ENCODE measurements at places on chromosomes 1 and 21. TPM values are rescaled to one million over a fixed set of nuclear protein-coding genes. Genes with fewer than 3 reads are reported as not detected.

DNA sequence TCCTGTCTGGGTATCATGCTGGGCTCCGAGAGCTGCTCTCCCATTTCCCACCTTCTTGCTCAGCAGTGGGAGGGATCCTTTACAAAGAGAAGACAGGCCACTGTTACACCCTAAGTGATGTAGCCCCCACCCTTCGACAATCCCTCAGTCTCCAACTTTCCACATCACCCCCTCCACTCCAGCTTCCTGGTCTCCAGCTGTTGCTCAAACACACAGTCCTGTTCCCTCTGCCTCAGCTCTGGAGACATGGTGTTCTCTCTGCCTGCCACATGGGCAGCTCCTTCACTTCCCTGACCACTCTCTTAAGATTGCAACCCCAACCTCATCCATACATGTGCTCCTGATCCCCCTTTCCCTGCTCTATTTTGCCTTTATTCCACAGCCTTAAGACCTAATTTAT, 37.7 kb downstream of the SLC30A1 start:
- no peaks in the 10 kb centered on the region for H3K27me3 ChIP-seq
- H3K4me3 ChIP-seq = no peak overlapping the region
- DNase-seq = no peak
- no peak overlapping the region for H3K27ac ChIP-seq
- H3K36me3 ChIP-seq = no peaks in the 10 kb centered on the region
- peaks cover 19% of the 10 kb centered on the region for H3K4me1 ChIP-seq

The S100A5 gene
- total RNA-seq = not detected

The LCE2C gene
- not detected for total RNA-seq

The CFAP74 gene
- 0.63 TPM for total RNA-seq

The SLC9C2 gene
- not detected for total RNA-seq

- no peaks in the 10 kb centered on the region for H3K36me3 ChIP-seq
- peak; percentile 53 for DNase-seq
- no peak overlapping the region for H3K27ac ChIP-seq
- H3K4me1 ChIP-seq = peaks cover 4% of the 10 kb centered on the region
Observed at GRCh38 chr1:78658901-78659300, 9.3 kb downstream of the IFI44 start.

GRCh38 chr1:166378805-166379204, 212.0 kb upstream of the FAM78B start:
- DNase-seq = no peak
- no peak overlapping the region for H3K27ac ChIP-seq
- H3K36me3 ChIP-seq = no peaks in the 10 kb centered on the region
- no peaks in the 10 kb centered on the region for H3K4me1 ChIP-seq
- no peak overlapping the region for H3K4me3 ChIP-seq

DNA sequence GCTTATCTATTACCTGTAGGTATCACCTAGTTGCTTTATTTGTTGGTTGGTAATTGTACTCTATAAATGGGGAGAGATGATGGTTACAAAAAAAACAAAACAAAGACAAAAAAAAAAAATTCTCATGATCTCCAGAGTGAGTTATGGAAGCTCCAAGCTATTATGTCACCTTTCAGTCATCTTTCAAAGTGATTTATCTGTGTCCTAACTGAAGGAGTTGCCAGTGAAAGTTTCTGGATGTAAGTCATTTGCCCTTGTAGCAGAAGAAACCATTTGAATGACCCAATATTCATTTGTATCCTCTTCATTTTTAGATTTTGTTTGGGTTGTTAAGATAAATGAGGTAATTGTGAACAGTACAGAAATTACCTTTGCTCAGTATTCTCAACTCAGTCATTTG, 3.6 kb downstream of the SLC35F3 start:
- peaks cover 48% of the 10 kb centered on the region for H3K27me3 ChIP-seq
- no peak overlapping the region for H3K4me3 ChIP-seq
- H3K27ac ChIP-seq = no peak overlapping the region
- no peaks in the 10 kb centered on the region for H3K36me3 ChIP-seq
- H3K4me1 ChIP-seq = no peaks in the 10 kb centered on the region
- no peak for DNase-seq

The ACOT11 gene
- total RNA-seq = 16.9 TPM

The ARHGAP30 gene
- not detected for total RNA-seq

GRCh38 chr1:63987014-63987627, 213.3 kb downstream of the ROR1 start:
- no peak overlapping the region for H3K4me3 ChIP-seq
- peaks cover 22% of the 10 kb centered on the region for H3K4me1 ChIP-seq
- peak overlapping the region; percentile 2 for H3K27ac ChIP-seq
- H3K27me3 ChIP-seq = no peaks in the 10 kb centered on the region
- no peaks in the 10 kb centered on the region for H3K36me3 ChIP-seq

The C1orf185 gene
- not detected for total RNA-seq

DNA sequence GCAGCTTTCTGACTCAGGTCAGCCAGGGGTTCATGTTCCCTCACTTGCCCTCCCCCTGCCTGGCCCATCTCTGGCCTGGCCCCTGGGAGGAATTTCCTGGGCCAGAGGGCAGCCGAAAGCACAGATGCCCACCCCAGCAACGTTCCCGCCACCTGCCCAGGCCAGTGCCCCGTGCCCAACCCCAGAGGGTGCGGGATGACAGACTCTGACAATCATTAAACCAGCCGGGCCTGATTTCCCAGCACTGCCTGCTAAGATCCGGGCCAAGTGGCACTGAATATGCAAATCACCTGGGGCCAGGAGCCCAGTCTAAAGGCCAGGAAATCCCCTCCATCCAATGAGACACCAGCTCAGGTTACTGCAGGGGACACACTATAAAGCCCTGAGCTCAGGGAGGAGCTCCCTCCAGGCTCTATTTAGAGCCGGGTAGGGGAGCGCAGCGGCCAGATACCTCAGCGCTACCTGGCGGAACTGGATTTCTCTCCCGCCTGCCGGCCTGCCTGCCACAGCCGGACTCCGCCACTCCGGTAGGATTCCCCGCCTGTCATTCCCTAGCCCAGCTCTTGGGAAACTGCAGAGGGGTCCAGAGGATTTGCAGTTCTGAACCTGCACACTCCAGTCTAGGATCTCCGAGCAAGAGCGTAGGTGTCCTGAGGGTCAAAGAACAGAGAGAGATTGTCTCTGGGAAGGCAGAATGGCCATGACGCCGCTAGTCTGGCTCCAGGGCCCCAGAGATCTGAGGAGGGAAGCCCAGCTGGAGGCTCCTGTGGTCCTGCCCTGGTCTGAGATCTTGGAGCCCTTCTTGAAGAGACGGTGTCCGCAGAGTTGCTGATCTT, at the start of gene ELF3:
TSS of gene ELF3 (plus strand) at position 408 of the 836 bp plus-strand sequence. CDS start 550 bp downstream, outside the sequence.
- H3K27ac ChIP-seq = peak within 1 kb of the TSS; percentile 92
- H3K36me3 ChIP-seq = peaks cover 8% of the 10 kb centered on the region
- H3K27me3 ChIP-seq = no peaks in the 10 kb centered on the region
- peak within 1 kb of the TSS; percentile 49 for H3K4me3 ChIP-seq
- DNase-seq = no peak

- H3K27me3 ChIP-seq = no peaks in the 10 kb centered on the region
- DNase-seq = no peak
- peak overlapping the region; percentile 99 for H3K27ac ChIP-seq
Observed at GRCh38 chr1:156499842-156500542, 583 bp downstream of the MEF2D start.

DNA sequence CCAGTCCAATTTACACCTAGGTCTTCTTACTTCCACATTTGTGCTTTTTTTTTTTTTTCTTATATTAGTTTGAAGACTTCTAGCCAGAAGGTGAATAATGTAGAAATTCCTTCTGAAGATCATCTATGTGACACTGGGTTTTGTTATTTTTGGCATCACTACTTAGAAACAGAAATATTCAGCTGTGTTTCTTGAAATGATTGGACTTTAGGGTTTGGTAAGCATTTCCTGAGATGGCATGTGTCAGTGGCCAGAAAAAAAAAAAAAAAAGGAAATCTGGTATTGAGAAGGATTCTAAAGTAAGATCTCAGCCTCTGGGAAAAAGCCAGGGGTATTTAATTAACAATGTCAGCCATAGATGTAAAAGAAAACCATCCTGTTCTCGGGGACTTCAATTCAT, 43.4 kb upstream of the LRRC8C start:
- no peaks in the 10 kb centered on the region for H3K36me3 ChIP-seq
- no peaks in the 10 kb centered on the region for H3K27me3 ChIP-seq
- no peaks in the 10 kb centered on the region for H3K4me1 ChIP-seq
- no peak for DNase-seq
- no peak overlapping the region for H3K4me3 ChIP-seq
- no peak overlapping the region for H3K27ac ChIP-seq

Data from cardiac muscle cell (in vitro differentiated cells and primary cell).